Mucosa of gallbladder (tissue), 1 donor: ENCODE measurements at places on chromosomes 5 and 9. TPM values are rescaled to one million over a fixed set of nuclear protein-coding genes. Genes with fewer than 3 reads are reported as not detected.

Gene TIMD4
- total RNA-seq: 0.29 TPM

Gene SLC9A3
- total RNA-seq: 537 TPM

- DNase-seq: no peak
Observed at GRCh38 chr9:35229066-35229778, 67.4 kb downstream of the UNC13B start.

GRCh38 chr5:107395632-107396350 lies 274.9 kb downstream of the EFNA5 start:
- DNase-seq: no peak

DNA sequence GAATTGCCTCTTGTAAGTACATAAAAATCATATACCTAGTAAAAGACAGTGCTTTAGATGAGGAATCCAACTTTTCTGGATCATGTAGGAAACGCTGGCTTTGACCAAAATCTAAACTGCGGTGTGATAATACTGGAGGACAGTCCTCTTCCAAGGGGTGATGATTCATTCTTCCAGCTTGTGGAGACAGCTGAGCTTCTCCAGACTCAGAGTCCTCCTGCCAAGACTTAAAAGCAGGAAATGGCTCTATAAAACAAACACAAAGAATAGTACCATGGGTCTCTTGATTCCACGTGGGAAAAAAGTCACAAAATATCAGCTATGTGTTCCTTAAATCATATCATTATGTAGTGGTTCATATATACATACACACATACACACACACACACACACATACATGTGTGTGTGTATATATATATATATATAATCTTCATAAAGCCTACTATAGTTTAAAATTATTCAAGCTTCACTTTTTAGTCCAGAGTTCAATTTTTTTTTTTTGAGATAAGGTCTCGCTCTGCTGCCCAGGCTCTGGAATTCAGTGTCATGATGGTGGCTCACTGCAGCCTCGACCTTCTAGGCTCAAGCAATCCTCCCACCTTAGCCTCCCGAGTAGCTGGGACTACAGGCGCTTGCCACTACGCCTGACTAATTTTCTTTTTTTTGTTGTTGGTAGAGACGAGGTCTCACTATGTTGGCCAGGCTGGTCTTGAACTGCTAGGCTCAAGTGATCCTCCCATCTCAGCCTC lies 65.0 kb downstream of the PKD2L2 start:
- DNase-seq: peak; percentile 73

- no peak for DNase-seq
Observed at GRCh38 chr9:128026773-128027541, 40.2 kb downstream of the NAIF1 start.

Gene HAVCR2
- total RNA-seq: 9.6 TPM

DNA sequence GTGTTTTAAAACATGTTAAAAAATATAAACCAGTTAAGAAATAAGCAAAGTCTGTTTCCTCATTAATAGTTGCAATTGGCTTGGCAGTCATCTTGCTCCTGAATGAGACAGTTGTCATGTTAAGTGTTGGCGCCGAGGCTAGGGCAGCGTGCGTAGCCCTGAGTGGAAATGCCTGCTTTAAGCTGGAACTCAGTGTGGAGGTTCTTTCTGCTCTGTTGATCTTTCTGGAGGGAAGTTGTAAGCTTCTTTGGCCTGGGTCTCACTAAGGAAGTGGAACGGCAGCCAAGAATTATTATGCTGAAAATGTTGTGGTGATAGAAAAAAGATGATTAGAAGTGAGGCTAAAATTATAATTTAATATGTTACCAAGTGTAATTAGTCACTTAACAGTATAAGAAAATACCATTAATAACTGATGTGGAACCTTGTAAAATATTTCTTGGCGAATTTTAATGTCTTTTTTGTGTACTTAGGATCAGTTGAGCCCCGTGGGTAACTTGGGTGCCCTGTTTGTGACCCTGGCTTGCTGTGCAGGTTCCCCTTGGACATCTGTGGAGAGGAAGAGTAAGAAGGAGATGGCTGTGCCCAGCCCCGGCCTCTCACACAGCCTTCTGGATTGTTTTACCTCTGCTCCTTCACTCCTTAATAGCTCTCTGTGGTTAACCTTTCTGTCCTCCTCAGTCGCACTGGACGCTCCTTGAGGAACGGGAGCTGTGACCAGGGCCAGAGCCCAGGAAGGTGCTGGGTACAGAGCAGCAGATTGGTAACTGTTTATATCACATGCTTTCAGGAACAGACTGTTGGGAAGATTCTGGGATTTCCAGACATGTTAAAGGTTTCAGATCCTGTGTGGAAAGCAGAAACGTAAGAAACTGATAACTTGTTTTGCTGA lies 31.0 kb downstream of the PCBD2 start:
- no peak for DNase-seq

Gene BARHL1
- total RNA-seq: not detected

GRCh38 chr5:114296191-114296590 lies 65.7 kb upstream of the KCNN2 start:
- no peak for DNase-seq

DNA sequence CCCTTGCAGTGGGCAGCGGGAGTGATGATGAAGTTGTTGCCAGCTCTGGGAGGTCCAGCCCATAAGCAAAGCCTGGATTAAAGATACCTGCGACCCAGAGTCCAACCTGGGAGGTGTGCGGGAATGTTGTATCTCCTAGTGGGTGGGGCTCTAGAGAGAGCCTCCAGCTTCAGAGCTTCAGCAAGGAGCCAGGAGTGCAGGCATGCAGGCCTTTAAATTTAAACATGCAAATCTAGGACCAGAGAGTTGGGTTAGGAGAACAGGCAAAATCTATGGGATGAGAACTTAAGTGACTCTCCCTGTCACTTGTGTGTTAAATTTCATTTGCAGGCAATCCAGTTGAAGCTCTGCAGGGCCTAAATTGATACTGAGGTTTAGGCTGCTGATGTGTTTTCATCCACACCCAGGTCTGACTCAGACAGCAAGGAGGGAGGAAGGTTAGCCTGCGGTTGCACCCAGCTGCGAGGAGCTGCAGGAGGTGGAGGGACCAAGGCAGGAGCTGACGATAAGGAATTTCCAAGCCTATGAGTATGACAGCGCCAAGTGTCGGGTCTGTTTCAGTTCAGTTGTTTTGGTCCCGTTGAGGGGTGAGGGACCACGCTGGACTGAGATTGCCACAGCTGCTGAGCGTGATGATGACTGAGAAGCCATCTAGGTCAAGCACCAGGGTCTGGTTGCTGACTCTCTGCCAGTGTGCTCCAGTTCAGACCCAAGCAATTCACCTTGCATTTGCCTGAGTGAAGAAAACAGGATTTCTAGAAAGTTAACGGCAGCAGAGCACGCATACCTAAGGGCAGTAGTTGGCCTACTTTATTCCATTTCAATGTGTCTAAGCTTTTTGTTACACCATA lies 243.0 kb downstream of the ICE1 start:
- no peak for DNase-seq

GRCh38 chr5:68277431-68277830 lies 61.9 kb downstream of the PIK3R1 start:
- DNase-seq: no peak

DNA sequence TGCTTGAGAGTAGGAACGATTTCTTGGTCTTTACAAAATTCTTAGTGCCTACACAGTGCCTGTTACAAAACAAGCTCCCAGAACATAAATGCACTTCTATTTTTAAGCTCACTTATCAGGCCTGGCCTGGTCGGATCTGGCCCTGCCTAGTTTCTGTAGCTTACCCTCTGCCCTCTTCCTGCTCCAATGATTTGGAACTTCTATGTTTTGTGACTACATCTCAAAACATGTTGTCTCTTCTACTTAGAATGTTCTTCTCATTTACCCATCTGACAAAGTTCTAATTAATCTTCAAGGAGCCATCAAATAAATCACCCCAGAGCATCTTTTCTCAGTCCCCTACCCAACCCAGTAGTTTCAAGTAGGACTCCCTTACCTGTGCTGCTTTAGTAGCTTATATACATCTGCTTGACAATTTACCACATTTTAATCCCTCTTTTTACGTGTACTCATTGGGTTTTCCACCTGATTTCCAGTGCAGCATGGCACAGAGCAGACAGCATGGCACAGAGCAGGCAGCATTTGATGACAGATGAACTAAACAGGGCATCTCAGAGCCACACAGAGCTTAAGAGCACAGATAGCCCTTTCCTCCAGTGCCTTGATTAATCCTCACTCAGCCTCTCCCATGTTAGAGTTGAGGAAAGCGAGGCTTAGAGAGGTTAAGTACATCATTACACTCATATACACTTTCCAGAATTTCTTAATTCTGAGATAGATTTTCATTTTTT lies 171.9 kb downstream of the MAPKAP1 start:
- DNase-seq: no peak
